ENCODE measurements at places on chromosomes 16 and 17.

- DNase-seq, result no peak
Measured at GRCh38 chr17:2396192-2396567, 4.7 kb downstream of the MNT start.

- DNase-seq, result no peak
Measured at GRCh38 chr17:5241861-5242671, 7.4 kb upstream of the SCIMP start.

DNA sequence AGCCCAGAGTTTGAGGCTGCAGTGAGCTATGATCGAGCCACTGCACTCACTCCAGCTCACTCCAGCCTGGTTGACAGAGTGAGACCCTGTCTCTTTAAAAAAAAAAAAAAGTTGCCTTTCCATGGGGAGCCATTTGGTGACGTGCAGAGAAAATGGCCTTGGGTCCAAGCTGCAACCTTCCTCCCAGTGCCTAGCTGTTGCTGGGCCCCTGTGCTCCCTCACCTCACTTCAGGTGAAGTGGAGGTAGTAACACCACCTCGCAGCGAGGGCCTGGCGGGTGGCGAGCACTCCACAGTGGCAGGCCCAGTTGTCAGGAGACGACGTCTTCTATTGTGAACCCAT lies 17.4 kb downstream of the SYT17 start:
- no peak for DNase-seq

GRCh38 chr17:69461951-69462369 lies 47.5 kb downstream of the MAP2K6 start:
- DNase-seq, result no peak

GRCh38 chr17:70157151-70157550 lies 12.2 kb upstream of the KCNJ2 start:
- DNase-seq, result no peak

DNA sequence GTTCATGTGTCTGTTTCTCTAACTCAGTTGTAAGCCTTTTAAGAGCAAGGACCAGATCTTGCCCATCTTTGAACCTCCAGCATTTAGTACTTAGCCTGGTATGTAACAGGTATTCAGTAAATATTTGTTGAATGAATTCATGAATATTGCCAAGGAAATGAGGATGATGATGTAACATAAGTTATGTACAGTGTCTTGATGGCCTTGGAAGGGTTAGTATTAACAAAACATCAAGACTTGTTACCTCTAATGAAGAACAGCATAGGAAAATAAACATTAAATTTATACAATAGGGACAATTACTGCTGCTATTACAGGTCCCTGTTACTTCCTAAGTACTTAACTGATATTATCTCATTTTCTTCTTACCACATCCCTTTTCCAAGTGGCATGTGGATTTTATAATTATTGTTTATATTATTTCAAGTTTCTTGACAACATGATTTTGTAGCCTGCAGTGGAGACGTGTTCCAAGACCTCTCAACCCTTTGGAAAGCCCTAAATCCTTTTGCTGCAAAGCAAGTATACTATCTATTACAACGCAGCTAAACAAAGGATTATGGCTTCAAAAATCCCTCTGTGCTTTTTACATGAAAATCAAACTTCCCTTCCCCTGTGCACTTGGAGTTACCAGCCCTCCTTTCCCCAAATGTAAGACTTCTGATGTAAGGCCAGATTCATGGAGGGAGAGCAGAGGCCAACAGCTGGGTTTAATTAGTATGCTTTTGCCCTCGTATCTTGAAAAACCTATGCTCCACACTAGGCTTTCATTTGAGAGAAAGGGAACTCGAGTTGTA lies 77.4 kb upstream of the SMIM36 start:
- DNase-seq, result no peak

DNA sequence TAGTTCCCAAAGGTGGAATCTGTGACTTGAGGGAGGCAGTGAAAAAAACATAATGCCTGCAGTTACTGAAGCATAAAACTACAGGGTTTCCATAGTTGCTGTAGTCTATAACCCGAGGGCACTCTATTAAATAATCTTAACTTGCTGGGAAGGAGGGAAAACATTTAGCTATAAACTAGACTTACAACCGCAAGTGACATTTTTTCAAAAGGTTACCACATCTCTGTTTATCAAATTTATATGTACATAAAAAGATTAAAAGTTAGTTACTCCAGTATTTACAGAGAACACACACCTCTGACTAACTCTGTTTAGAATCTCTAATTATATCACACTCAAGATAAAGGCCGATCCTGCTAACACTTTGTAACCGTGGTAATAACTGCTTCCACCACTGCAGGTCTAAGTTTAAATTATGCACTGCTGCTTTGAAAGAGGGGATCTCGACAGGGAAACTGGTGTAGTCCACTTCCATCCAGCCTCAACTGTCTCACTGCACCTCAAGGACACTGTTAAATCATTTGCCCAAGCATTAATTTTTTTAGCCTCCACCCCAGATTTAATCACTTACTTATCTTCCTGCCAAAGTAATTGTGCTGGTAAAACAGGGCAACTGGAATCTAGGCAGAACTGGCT lies 14.6 kb downstream of the KCNJ16 start:
- no peak for DNase-seq

DNA sequence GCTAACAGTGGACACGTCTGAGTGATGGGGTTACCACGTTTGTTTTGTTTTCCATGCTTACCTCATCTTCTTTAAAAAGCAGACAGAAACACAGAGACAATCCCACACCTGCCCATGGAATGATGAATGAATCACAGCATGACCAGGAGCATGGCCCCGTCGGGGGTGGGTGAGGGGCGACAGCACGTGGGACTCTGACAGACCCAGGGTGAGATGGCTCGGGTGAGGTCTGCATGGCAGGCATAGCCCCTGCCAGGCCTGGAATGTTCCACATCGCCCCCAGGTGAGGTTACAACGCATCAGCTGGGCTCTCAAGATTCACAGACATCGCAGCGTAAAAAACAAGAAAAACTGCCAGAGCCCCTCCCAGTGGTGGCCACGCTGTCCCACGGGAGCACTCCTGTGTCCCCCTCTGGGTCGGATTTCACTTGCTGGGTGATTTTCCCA lies 18.1 kb downstream of the SLC7A5 start:
- DNase-seq, result no peak

- no peak for DNase-seq
Measured at GRCh38 chr17:58969612-58970011, 137.1 kb downstream of the TRIM37 start.

GRCh38 chr16:55176901-55177300 lies 147.1 kb upstream of the IRX6 start:
- DNase-seq, result no peak

DNA sequence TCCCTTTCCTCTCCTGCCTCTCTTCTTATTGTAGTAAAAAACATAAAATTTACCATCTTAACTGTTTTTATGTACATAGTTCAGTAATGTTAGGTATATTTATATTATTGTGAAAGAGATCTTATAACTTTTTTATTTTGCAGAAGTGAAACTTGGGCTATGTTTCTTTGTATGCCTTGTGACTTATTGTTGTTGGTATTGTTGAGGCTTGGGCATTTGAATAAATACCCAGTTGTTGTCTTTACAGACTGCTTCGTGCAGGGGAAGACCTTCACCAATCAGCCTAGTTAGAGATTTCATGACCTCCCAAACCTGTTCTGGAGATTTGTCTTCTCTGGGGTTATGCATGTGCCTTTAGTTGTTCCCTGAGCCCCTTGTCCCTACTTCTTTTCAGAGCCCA lies 31.9 kb downstream of the REXO5 start:
- no peak for DNase-seq

- no peak for DNase-seq
Measured at GRCh38 chr17:76446449-76447231, 6.3 kb downstream of the UBE2O start.

DNA sequence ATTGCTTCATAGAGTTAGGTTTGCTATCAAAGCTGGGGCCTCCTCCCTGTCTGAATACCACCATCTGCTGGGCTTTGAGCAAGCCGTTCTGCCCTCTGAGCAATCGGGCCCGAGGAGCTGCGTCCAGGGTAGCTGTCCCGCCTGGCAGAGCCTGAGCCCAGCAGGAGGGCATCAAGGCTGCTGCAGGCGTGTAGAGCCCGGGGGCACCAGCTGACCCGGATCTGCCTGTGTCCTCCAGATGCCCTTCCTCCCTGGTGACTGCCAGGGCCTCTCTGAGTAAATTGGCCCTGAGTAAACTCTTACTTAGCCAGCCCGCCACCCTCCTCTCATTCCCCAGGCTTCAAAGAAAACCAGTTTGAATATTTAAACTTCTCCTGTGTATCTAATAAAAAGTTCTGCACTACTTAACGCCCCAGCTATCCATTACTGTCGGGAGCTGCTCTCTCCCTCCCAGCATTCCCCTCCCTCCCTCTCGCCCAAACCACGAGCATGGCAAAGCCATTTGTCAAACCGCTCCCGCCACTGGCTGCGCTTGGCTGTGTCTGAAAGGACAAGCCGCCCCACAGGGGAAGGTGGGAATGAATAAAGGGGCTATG lies 16.4 kb downstream of the CDK5RAP3 start:
- no peak for DNase-seq

- no peak for DNase-seq
Measured at GRCh38 chr16:48536614-48537200, 73.3 kb downstream of the N4BP1 start.

DNA sequence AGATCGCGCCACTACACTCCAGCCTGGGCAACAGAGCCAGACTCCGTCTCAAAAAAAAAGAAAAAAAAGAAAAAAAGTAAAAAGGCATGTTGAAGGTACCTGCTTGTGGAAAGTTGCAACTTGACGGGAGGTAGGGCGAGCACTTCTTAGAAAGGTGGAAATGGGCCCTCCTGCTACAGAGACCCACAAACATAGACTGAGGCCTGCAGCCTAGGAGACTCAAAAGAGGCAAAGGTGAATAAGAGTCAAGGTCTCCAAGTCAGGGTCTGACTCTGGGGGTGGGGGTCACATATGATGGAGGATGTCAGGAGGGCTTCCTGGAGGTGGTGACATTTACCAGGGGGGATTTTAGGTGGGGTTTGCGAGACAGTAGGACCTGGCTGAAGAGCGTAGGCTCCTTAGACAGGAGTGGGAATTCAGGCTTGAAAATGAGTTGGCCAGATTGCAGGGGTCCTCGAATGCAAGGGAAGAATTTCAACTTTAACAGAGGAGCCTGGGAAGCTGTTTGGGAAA lies 303.0 kb downstream of the SEC14L1 start:
- DNase-seq, result peak; percentile 7

GRCh38 chr16:86431540-86431939 lies 78.8 kb upstream of the FOXF1 start:
- no peak for DNase-seq

DNA sequence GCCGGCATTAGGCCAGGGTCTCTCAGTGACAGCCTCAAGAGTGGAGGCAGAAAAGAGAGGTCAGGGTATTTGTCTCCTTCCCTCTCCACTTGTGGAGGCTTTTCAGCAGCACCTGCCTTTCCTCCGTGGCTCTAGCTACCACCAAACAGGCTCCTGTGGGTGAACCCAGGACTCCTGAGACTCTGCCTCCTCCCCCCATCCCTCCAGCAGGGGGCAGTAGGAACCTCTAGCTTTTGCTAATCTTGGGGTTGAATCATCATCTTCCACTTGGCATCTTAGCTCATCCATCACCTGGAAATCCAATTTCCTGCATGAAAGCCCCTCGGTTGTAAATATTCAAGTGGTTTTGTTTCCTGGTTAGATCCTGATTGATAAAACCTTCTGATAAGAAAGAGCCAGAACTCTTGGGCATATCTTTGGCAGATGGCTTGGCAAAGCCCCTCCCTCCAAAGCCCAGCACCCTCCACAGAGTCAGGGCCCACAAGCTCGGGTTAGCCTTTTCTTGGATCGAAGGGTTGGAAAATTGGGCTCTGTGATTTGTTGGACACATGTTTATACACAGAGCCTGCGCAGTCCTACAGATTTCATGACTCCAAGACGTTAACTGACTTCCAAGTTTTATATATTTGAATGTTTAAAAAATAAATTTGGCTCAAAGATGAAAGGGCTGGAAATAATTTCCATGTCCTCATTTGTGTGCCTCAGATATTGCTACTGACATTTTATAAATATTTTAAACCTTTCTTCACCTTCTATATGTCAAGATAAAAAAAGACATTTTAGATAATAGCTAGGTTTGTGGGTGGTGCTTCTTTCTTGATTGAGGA lies 322.1 kb downstream of the MAP2K4 start:
- peak; percentile 23 for DNase-seq

GRCh38 chr16:22008215-22009059 lies 526 bp downstream of the MOSMO start:
- peak; percentile 50 for DNase-seq

DNA sequence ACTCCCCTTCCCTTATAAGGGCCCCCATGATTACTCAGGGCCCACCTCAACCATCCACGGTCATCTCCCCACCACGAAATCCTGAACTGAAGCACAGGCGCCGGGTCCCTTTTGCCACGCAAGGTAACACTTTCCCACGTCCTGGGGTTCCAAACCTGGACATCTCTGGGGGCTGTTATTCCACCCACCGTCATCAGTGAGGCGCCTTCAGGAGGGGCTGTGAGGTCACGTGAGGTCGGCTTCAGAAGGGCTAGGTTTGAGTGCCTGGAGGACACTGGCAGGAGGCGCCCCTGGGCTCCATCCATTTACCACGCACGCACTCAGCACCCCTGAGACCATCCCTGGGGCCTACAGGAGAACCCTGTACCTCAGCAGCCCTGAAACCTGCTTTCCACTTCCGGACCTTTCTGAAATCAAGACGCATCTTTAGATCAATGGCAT lies 4.1 kb downstream of the CD2BP2 start:
- DNase-seq, result no peak

- no peak for DNase-seq
Measured at GRCh38 chr17:51496378-51496777, 236.0 kb downstream of the UTP18 start.

- DNase-seq, result no peak
Measured at GRCh38 chr17:10648956-10649355, 8.2 kb downstream of the MYH3 start.

DNA sequence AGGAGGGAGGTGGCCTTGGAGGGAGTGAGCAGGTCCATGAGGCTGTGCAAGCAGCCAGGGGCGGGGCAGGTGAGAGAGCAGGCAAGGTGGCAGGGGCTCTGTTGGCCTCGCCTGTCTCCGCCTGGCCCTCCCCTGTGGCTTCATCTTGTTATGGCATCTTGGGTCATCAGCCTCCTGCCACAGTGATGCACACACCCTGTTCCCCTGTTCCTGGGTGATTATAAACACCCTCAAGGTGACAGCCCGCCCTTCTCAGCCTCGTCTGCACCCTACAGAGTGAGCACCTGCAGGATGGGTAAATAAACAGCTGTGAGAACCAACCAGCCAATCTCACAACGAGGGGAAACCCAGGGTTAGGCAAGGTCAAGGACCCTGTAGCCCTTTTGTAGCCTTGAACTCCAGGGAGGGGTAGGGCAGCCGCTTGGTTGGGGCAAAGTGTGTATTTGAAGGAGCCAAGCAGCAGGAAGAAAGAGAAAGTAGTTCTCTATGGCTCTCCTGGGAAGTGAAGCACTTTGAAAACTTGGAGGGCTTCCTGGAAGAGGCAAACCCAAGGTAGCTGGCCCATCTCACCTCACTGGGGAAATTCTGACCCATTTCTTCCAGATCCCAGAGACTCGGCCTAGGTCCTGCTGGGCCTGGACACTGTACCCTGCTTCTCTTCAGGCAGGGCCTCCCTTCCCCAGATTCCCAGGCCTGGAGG lies 60.6 kb downstream of the NT5M start:
- DNase-seq, result no peak

DNA sequence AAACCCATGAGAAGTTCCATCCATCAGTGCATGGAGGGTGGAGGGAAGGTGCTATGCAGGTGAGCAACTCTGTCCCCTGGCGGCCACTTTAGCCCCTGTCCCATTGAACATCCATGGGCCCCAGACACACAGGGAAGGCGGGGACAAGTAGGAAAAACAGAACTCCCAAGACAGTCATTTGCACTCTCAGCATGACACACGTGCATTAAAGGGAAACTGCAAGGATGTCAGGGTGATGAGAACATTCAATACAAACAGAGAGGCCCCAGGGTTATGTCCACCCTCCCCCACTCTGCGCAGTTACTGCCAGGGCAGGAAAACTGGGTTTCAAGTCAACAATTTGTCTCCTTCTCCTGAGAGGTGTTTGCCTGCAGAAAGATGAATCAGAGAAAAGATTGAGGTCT lies 44.0 kb upstream of the AKTIP start:
- DNase-seq, result no peak

Data from stimulated activated naive CD8-positive, alpha-beta T cell treated with anti-CD3 and anti-CD28 coated beads, Interleukin-15, Interleukin-2, amounts not matched to agents 100 U/mL and 50 U/mL, for 24 hours (primary cell).